ENCODE measurements at places on chromosomes 1 and 21.

DNA sequence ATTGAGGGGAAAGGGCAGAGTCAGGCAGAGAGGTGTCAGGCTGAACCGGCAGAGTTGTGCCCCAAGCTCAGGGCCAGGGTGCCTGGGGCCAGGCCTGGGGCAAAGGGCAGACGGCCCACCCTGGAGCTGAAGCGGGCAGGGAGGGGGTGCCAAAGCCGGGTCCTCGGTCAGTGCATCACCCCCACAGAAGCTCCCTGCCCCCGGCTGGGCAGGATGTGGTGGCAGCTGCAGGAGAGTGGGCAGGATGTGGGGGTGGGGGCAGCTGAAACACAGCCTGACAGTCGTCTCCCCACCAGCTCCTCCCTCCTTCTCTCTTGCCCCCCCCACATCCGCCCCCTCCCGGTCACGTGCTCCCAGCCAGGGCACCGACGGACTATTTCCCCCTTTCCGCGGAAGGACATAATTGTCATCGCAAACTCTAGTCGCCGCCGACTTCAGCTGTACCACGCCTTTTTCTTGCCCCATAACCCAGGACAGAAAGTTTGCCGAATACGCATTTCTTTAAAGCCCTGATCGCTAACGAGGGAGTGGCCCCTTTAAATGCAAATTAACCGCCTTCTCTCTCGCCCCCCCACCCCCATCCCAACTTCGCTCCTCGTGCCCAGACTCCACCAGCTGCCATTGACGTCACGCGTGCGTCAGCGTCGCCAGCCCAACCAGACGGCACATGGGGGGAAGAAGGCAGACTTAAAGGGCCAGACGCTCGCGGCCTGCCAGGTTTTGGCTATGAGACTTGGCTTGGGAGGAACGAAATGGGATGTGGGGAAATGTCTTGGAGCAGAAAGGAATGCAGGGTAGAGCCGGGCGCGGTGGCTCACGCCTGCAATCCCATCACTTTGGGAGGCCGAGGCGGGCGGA lies 4.5 kb upstream of the MEF2D start:
- peak; percentile 98 for DNase-seq

DNA sequence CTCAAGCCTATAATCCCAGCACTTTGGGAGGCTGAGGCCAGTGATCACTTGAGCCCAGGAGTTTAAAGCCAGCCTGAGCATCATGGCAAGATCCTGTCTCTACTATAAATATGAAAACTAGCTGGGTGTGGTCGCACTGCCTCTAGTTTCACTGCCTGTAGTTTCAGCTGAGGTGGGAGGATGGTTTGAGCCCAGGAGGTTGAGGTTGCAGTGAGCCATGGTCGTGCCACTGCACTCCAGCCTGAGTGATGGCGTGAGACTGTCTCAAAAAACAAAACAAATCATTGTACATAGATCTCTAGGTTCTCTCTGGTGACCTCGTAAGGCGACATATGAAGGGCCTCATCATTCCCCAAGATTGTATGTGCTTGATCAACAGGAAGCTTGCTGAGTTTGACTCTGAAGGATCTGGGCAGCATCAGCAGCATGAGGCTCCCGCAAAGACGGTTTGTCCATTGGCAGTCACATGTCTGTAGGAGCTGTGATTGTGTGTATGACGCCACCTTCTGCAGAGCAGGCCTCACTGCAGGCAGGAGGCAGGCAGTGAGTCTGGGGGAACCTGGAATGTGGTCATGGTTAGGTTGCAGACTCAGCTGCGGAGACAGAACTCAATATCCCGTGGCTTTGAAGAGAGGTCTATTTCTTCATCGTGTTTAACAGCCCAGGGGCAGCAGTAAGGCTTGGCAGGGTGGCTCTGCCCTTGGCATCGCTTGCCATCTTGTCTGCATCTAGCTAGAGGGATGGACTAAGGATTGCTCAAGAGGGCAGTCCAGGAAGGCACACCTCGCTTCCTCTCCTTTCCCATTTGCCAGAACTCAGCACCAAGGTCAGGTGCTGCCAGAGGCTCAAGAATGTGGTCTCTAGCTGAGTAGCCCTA lies 14.0 kb downstream of the ATP5PO start:
- DNase-seq: peak; percentile 51

- DNase-seq: no peak
Measured at GRCh38 chr21:39681257-39681656, 63.7 kb upstream of the IGSF5 start.

- DNase-seq: no peak
Measured at GRCh38 chr1:26021647-26022403, at the start of gene EXTL1. Gene EXTL1 (plus strand): TSS chr1:26021775. CDS start chr1:26022647, 872 bp downstream.

GRCh38 chr1:154448331-154448811 lies 43.2 kb downstream of the IL6R start:
- DNase-seq: no peak

- peak; percentile 87 for DNase-seq
Measured at GRCh38 chr1:57489358-57490036, 65.6 kb upstream of the DAB1 start.

DNA sequence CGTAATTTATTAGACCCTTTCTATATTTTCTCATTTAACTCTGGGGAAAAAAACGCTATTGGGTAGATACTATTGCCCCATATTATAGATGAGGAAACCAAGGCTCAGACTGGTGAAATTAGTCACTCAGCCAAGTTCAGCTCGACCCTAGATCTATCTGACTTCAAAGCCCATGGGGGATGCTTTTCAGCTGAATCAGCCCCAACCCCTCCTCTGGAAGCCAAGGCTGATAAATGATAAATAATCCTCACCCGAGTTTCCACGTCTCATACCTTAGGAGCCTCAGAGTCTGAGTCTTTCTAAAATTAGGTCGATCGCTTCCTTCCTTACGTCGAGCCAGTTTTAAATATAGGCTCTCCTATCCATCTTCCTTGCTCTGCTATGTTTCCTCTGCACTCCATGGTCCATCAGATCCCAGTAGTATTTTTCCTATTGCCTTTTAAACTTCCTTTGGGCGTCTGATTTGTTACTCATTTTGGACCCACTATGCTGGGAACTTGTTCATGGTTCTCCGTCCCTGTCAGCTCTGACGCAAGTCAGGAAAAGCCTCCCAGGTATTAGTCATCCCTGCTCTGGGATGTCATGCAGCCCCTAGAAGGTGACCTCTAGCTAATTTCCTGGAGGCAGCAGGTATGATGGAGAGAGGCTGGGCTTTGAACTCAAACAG lies 122.8 kb downstream of the PLPP3 start:
- peak; percentile 91 for DNase-seq

- DNase-seq: peak; percentile 53
Measured at GRCh38 chr1:96579636-96580035, 141.9 kb upstream of the PTBP2 start.

GRCh38 chr1:31880957-31881687 lies 57.0 kb downstream of the PTP4A2 start:
- DNase-seq: no peak

DNA sequence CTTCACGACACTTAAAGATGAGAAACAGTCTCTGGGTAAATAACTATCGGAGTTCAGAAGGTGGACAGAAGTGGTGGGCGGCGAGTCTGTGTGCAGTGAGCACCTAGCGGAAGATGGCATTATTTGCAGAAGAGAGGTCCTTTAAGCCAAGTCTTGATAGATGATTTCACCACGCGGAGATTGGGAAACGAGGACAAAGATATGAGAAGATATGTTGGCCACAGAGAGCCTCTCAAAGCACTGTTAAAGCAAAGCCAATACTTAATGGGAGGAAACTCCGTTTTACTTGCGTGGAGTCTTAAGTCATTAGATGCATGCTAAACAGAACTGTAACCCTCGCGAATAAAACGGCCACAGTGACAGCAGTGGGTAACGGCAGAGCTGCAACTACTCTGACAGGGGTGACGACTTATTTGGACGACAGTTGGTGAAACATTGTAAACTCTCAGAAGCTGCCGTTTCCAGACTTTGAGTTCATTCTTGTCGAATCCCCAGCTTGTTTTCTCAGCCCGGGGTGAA lies 577 bp upstream of the CEP350 start:
- DNase-seq: peak; percentile 56

- no peak for DNase-seq
Measured at GRCh38 chr1:20072771-20073170, 2.8 kb downstream of the PLA2G5 start.

DNA sequence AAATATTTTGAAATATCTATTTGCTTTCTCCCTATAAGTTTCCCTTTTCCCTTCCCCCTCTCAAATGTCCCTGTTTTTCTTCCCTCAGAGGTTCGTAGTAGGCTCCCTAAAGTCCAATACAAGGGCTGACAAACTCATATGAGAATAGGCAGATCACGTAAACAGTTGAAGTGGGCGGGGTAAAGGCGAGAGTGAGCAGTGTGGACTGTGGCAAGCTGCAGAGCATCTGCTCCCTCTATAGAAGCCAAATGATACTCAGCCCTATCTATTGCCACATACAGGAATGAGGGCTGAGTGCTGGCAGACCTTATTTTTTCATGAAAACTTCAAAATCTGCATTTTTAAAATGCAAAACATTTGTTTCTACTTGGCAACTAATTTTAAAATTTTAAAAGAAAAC lies 26.3 kb downstream of the PRDX6 start:
- DNase-seq: peak; percentile 6

GRCh38 chr1:16177306-16177705 lies 21.4 kb upstream of the EPHA2 start:
- DNase-seq: no peak

DNA sequence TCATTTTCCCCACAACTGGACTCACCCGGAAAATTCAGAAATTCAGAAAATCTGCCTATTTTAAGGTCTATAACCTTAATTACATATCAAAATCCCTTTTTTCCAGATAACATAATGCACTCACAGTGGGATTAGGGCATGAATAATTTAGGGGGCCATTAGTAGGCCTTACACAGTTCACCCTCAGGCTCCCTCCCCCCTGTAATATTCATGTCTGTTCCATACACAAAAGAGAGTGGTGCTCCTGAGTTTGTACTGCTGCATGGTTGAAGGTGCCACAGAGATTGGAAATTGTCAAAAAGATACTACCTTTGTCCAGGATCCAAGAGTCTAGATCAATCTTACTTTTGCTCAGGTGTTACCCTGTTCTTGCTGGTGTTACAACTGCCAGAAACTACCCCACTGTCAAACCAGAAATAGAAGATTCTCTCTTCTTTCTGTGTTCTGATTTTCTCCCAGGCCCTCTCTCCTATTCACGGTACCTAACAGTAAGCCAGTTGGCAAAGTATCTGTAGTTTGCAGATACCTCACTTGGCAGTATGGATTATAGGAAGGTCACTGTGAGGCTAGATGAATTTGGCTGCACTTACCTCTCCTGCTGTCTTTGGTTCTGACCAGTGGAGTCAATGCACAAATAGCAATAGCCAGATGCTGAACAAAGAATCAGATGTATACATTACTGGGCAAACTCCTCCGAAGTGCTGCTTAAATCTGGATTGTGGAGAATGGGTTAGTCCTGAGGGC lies 53.2 kb downstream of the C1orf198 start:
- no peak for DNase-seq

DNA sequence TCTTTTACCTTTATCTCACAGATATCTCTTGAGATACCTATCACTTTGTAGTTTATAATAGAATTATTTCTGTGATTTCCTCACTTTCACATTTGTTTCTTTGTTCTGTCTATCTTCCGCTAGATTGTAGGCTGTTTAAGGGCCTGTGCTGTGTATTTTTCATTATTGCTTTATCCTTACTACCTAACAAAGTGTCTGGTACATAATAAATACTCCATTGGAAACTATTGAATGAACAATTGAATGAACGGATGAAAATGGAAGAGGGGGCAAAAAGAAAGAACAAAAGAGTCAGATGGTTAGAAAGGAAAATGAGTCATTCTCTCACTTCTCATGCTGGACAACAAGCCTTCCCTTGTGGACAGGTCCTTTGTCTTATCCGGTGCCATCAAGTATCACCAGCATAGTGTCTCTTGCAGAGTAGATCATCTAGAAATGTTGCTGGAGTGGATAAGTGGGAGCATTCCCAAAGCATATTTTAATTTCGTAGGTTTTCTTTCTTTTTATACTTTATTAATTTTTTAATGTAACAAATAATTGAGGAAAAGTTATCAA lies 159.8 kb downstream of the NEK7 start:
- DNase-seq: peak; percentile 18

DNA sequence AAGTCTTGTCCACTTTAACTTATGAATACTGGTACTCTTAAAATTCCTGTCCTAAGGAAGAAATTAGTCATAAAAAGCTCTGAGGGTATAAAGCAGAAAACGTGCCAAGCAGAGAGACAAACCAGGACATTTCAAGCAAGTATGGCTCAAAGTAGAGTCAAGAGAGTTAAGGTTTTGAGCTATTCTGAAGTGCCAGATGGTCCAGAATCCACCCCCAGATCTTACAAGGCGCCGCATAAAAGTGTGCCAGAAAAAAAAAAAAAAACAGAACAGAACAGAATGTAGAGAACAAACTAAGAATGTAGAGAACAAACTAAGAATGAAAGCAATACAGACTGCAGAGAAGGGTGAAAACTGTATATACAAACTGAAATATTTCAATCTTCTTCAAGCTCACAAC lies 12.5 kb downstream of the EPS15 start:
- peak; percentile 21 for DNase-seq

DNA sequence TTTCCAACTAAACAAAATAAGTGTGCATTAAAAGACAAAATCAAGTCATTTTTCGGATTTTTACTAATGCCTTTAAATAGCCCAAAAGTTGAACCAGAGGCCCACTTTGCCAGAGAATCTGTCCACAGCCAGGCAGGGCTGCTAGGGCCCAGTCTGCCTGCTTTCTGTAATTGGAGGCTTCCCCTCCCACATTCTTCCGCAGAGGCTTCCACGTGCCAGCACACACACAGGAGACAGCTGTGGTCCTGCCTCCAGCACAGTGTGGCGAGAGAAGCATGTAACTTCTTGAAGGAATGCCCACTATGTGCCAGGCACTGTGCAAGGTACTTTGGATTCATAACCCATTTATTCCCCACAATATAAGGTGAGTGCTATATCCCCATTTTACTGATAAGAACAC lies 11.3 kb upstream of the PDZK1IP1 start:
- DNase-seq: no peak

DNA sequence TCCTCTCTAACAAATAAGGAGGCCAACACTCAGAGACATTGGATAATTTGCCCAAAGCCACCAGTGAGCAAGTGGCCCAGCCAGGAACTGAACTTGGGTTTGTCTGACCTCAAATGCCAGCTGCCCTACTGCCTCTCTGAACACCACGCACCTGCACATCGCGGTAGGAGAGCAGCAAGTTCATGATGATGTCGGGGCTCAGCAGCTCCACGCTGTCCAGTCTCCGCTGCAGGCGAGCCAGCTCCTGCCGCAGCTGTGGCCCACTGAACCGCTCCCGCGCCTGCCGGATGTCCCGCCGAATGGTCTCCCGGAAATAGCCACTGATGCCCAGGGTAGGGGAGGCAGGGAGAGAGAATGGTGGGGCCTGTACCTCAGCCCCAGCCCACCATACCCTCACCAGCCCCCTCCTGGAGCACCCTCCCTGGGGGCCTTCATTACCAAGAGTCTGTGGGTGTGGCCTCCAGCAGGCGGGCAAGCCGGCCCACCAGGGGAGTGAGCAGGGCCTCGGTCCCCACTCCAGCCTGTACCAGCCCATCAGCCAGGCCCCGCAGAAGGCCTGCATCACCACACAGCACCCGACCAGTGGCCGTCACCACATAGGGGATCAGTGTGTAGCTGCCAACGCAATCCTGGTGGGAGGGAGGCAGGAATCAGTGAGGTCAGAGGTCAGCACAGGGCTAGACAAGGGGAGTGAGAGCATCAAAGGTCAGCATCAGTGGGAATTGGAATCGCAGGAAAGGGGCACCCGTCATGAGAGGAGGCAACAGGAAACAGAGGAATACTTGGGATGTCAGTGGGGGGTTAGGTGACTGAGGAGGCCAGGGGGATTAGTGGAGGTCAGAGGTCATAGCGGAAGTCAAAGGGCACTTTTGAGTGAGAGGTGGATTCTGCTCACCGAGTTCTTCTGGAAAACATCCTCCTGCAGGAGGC lies 2.7 kb downstream of the MAP3K6 start:
- DNase-seq: no peak

GRCh38 chr1:43137445-43138052 lies 34.5 kb downstream of the EBNA1BP2 start:
- no peak for DNase-seq

GRCh38 chr1:205118752-205119151 lies 3.0 kb downstream of the RBBP5 start:
- no peak for DNase-seq

All from HT1080 (cell line).